ENCODE measurements at places on chromosomes 12 and 14.

- no peak for DNase-seq
Measured at GRCh38 chr12:118428643-118429042, 52.3 kb downstream of the SUDS3 start.

GRCh38 chr14:34055157-34055950 is 104.5 kb upstream of the EGLN3 start:
- DNase-seq, result no peak

- no peak for DNase-seq
Measured at GRCh38 chr14:51331486-51332367, 91.7 kb downstream of the TMX1 start.

GRCh38 chr12:29158115-29158763 is 9.2 kb downstream of the FAR2 start:
- DNase-seq, result no peak

GRCh38 chr14:39006721-39007410 is 96.2 kb downstream of the SEC23A start:
- DNase-seq, result no peak

DNA sequence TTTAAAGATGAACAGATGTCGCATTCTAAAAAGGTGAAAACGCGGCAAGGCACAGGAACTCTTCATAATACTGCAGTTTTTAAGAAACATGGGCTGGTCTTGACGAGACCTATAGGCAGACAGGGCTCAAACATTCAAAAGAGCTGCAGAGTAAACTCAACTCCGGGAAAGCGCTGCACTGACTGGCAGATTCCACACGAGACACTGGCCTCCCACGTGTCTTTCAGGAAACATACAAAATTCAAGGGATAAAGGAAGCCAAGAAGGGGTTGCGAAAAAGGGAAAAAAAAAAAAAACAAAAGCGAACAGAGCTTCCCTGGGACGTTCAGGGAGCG is 614 bp upstream of the ARF6 start:
- DNase-seq, result peak; percentile 82

DNA sequence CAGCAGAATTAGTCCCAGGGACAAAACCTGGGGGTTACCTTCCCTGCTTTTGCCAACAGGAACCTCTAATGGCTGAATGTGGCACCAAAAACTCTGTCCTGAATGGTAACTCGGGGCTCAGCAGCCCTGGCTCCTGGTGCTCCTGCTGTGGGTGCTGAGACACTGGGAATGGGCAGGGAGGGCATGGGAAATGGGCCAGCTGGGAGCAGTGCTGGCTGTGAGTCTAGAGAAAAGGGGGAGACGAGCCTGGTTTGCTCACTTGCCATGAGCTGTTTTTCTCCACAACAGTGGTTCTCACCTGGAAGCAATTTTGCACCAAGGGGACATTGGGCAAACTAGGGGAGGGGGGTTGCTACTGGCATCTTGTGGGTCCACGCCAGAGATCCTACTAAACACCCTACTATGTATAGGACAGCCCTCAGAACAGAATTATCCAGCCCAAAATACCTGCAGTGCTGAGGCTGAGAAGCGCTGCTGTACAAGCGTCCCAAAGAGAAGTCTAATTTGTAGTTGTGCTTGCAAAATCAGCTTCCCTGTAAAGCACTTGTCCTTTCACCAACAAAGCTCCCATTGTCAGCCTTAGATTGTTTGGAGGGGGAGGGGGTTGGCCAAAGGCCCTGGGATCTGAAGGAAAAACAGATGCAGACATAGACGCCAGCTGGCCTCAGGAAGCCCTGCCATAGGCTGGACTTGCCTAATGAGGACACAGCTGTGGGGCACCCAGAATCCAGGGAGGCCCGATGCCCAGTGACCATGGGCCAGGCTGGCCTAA is 3.6 kb downstream of the LRRC74A start:
- DNase-seq, result no peak

DNA sequence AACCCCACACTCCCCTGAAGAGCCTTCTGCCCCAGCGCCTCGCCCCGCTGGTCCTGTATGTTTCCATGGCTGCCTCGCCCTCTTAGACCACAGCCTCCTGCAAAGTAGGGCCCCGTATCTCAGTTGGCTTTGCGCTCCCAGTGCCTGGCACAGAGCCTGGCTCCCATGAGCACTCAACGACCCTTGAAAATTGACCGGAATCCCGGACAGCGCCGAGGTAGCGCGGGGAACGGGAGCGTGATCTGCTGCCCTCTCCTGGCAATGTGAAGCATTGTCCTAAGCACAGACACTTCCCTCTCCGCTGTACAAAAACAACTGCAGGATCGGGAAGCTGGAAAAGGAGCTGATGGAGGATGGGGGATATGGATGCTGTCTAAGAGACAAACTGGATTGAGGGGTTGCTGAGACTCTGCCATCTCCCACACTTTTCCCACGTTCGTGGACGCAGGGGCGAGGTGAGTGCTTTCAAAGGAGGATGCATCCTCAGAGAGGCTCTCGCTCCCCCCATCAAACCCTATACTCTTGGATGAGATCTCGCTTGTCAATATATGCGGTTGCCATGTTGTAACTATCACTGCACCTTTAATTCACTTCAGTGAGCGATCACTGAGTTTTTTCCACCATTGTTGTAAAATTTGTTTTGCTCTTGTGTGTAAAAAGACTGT is 10.7 kb upstream of the FKBP4 start:
- peak; percentile 7 for DNase-seq

- no peak for DNase-seq
Measured at GRCh38 chr14:100336618-100337530, 13.7 kb downstream of the SLC25A47 start.

DNA sequence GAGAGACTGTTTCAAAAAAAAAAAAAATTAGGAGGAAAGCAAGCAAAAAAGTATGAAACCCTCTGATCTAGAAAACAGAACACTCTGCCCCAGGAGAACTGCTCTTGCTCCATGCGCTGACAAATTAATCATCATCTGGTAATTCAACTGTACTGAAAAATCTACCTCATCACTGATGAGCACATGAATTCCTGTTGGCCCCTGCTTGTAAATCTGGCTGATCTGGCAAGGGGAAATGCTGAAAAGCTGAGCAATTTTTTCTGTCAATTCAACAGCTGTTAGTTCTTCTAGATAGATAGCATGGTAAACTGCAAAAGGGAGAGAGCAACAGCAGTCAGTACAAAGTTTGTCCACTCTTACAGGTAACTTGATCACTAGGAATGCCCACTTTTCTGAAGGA is 15.2 kb upstream of the CSRNP2 start:
- no peak for DNase-seq

All from HFFc6 (cell line).